GM20000 (cell line): ENCODE measurements at places on chromosomes 11 and 22.

DNA sequence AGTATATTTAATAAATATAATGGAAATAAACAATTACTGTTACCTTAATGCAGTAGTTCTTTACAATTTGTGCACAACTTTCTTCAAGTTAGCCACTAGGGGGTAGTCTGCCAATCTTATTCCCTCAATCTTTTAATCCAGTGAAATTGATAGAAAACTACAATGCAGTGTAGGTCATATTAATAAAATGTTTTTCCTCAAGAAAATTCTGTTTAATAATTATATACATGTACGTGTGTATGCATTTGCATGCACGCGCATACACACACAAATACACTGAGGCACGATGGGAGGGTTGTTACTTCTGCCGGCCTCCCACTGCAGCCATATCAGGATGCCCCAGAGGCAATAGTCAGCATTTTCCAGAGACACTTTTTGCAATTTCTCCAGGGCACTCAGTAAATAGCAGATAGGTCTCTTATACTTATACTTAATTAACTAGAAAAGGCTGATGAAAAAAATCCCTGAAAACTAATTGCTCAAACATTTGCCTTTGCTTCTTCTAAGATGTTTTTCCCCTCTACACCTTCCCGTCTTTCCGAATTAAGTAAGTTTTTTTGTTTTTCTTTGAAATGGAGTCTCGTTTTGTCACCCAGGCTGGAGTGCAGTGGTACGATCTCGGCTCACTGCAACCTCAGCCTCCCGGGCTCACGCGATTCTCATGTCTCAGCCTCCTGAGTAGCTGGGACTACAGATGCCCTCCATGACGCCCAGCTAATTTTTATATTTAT, 3.1 kb downstream of the GAB2 start:
- DNase-seq = peak; percentile 37

DNA sequence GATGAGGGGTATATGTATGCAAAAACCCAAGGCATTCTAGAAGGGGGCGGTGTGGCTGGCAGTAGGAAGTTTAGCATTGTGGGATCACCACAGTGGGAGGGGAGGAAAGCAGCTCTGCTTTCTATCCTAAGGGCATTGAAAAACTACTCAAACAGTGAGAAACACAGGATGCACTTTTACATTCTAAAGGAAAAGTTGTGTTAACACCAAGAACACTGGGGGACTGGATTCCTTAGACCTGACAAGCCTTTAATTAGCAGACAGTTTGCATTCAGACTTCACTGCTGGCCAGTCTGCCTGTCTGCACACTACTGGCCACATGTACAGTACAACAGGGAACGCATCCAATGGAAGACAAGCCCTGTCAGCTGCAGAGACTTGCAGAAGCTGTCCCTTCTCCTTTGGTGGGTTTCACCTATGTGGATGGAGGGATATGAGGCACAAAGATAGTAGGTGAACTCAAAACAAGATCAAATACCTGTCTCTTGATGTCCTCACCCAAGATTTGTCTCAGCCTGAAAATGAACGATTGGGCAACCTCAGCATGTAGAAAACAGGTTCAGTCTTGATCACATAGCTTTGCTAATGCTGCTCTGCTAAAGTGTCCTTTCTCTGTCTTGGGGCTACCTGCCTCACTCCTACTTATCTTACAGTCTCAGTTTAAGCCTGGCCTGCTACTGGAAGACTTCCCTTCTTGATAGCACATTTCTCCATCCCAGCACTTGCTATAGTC, 64.8 kb downstream of the TENM4 start:
- no peak for DNase-seq

DNA sequence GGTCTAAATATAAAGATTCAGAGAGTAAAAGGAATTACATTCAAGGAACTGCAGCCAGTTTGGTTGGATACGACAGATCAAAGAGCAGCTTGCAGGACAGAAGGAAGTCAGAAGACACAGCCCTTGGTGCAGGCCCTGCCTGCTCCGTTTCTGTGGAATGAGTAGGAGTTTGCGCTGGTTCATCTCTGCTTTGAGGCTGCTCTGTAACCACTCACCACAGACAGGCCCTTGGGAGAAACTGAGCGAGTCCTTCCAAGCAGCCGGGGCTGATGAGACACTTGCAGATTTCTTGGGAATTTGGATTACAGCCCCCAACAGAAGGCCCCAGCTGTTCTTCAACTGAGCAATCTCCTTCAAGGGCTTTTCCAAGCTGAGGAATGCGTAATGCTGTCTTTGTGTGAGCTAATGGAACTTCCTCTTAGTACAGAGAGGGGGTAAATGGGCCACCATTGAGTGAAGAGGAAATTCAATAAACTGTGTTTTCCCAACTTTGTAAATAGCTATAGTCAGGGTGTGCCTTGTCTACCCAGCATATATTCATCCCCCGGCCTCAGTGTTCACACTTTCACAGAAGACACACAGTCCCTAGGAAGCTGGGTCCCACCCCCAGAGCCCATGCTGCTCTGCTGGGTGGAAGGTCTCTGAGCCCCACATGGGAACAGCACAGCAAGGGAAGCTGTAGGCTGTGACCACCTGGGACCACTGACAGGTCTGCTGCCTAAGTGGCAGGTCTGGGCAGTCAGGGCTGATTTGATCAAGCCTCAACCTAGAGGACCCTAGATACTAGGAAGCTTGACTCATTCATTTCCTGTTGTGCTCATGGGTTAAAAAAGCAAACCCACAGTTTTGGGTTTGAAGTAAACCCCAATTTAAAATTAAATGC, 16.6 kb downstream of the IL10RA start:
- no peak for DNase-seq

DNA sequence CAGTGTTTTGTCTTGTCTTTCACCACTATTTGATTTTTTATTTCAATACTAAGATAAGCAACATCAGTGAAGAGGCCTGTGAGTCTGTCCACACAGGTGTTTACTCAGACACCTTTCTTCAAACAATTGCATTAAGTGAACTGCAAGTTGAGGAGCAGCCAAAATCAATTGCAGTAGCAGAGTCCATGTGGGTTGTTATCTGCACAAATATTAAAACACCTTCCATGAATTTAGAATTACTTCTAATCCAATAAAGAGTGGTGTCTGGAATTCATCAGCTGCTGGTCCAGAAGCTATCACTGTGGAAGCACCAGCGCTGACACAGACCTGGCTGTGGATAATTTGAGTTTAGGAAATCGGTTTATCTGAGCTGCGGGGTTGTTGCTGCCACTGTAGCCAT, 83.5 kb upstream of the FAT3 start:
- no peak for DNase-seq

GRCh38 chr11:104320097-104320496, 156.2 kb upstream of the PDGFD start:
- no peak for DNase-seq

DNA sequence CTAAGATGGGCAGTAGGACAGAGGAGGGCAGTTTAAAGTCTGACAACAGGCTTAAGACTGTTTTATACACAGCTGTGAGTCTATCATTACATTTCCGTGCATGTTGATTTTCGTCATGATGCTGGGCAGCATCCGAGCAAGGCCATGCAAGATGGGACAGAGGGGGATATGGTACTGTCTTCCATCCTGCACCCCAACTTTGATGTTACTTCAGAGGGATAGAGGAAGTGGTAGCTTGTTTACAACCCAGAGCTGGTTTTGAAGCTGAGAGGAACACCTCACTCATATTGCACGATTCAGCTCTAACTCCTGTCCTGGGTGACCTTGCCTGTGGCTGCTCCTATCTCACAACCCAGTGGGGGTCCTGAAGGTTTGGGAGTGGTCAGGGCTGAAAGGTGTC, 3.0 kb upstream of the SORL1 start:
- DNase-seq = no peak

GRCh38 chr11:87740968-87741367, 434.3 kb downstream of the RAB38 start:
- DNase-seq = no peak

- no peak for DNase-seq
Measured at GRCh38 chr11:69005183-69005630, 7.8 kb downstream of the MRGPRF start.

- no peak for DNase-seq
Measured at GRCh38 chr11:2207212-2207611, 35.6 kb upstream of the TH start.

- DNase-seq = no peak
Measured at GRCh38 chr11:9211322-9211721, 53.8 kb downstream of the DENND5A start.

- DNase-seq = no peak
Measured at GRCh38 chr11:123188508-123189165, 6.4 kb downstream of the CLMP start.

DNA sequence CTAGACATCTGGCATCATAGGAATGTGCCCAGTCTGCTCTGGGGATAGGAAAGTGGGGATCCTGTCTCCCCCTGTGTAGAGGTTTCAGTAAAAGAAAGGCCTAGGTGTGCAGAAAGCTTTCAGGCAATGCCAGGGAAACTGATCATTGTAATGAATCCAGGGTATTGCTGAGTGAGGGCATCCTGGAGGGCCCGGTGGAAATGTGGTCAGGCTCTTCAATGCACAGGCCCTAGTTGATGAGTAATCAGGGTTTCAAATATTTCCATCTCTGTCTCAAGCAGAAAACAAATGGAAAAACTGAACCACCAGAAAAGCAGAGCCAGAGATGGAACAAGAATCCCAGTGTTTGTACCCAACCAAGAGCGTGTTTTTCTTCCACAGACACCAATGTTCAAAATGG, 2.0 kb downstream of the CD3E start:
- no peak for DNase-seq
